NCI-H1105 (cell line): ENCODE measurements at places on chromosomes 6 and 20.

DNA sequence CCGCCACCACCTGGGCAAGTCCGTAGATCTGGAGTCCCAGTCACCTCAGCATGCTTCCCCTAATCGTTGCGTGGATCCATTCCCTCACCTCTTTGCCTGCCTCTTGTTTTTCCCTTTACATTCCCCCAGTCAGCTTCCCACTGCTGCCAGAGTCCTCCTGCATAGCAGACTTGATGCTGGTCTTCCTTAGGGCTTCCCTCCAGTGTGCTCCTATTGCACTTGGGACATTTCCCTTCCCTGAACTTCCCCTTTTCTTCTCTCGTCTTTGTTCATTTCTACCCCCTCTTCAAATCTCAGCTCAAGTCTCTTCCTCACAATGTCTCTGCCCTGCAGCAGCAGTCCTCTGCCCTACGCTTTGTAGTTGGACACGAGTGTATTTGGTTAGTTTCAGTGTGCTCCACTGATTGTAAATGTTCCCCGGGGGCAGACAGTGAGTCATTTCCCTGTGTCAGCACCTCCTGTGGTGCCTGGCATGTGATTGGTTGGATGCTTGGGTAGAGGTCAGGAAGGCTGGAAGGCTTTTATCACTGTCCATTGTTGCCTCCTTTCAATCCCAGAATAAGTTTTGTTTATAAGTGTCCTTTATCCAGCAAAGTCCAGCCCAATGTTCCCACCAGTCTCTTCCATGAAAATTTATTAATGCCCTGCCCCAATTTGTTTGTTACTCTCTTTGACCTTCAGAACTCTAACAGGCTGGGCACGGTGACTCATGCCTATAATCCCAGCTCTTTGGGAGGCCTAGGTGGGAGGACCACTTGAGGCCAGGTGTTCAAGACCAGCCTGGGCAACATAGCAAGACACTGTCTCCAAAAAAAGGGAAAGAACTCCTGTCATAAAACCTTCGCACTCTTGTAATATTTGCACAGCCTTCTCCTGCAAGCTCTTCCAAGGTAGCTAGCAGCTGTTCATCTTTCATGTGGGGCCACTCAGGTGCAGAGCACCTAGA lies 38.3 kb downstream of the FAM120B start:
- no peak for DNase-seq

DNA sequence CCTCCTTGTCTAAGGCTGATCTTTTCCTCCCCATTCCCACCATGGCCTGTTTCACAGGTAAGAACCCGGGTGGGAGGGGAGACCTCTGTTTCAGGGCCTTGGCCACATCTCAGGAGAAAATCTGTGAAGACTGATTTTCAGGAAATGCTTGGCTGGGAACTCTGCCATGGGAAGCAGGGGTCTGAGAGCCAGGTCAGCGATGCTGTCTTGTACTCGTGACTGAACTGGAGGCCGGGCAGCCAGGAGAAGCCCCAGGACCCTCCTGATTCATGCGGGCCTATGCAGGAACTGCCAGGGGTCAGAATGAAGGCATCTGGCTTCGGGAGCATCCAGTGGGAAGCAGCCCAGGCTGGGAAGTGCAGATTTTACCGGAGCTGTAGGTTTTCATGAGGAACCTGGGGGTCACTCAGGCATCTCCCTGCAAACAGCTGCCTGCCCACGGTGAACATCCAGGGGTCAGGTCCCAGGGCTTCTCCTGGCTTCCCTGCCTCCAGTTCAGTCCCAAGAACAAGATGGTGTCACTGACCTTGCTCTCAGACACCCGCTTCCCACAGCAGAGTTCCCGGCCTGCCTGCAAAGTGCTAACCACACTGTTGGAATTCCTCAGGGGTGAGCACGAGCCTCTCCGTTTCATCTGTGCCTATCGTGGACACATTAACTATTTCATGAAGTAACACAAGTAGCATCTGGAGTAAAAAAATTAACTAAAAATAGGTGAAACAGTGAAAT lies 90.2 kb upstream of the SULF2 start:
- no peak for DNase-seq

- DNase-seq: no peak
These were observed 104.0 kb upstream of the SIRPG start for GRCh38 chr20:1761598-1761997.

- no peak for DNase-seq
These were observed 43.4 kb downstream of the KCNQ2 start for GRCh38 chr20:63428906-63429575.

DNA sequence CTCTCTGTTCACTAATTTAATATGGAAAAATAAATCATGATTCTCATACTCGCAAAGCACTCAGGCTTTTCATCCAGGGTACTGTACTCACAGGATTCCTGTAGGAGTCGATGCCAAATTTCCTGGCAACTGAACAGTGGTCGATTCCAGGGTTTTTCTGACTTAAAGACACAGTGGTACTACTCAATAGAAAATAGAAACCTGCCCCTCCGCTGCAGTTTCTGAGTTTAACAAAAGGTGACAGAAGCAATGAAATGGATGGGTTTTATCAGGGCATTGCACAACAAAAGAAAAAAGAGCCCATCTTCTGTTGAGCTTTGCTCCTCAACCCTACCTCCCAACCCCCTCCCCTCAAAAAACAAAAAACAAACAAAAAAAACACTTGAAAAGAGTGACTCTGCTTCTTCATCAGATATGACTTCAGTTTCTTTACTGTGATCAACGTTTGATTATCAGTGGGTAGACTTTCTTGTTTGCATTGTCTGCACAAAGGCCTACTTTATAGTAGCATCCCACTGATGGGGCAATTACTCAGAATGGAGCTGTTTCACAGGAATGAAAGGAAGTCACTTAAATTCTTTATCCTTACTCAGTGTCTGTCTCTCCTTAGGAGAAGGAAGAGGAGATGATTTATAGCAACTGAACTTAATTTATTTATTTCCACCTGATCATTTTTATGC lies 96.2 kb upstream of the FOXO3 start:
- no peak for DNase-seq

DNA sequence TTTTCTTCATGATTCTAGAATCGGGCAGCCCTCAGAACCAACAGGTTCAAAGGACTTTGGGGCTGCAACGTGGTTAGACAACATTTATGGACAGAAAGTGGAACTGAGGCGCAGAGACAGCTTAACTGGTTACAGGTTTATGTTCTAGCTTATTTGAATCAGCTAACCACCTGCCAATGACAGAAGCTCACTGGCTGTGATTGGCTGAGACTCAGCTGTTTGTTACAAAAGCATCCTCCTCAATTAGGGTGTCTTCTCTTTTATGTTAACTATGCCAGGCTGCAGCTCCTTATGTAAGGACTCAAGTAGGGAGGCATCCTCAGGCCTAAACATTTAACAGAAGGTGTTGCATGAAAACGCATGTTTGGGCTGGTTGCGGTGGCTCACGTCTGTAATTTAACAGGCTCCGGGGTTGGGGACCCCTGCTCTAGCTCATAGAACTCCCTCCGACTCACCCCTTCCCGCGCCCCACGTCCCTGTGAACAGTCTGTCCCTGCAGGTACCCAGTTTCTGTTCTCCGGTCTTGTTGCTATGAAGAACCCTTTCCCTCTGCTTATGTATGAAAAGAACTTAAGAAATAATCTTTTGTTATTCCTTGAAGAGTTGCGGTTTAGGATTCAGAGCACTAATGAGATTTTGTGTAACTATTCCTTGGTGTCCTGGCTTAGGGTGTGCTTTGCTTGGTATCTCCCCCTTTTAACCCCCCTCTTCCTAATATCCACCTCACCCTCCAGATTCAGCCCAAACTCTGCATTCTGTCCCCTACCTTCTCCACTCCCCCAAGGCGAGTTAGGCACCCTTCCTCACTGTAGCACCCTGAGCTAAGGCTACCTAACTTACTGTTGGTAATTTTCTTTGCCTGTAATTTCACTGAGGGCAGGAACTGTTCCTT lies 1.2 kb upstream of the TMEM181 start:
- no peak for DNase-seq
